Neural crest cell (in vitro differentiated cells): ENCODE measurements at places on chromosomes 2 and 18. TPM values are rescaled to one million over a fixed set of nuclear protein-coding genes. Genes with fewer than 3 reads are reported as not detected.

The CCDC68 gene
- total RNA-seq, result not detected in 2 replicates

- no peak for DNase-seq
Observed at GRCh38 chr2:45285771-45286390, 276.6 kb upstream of the SIX2 start.

DNA sequence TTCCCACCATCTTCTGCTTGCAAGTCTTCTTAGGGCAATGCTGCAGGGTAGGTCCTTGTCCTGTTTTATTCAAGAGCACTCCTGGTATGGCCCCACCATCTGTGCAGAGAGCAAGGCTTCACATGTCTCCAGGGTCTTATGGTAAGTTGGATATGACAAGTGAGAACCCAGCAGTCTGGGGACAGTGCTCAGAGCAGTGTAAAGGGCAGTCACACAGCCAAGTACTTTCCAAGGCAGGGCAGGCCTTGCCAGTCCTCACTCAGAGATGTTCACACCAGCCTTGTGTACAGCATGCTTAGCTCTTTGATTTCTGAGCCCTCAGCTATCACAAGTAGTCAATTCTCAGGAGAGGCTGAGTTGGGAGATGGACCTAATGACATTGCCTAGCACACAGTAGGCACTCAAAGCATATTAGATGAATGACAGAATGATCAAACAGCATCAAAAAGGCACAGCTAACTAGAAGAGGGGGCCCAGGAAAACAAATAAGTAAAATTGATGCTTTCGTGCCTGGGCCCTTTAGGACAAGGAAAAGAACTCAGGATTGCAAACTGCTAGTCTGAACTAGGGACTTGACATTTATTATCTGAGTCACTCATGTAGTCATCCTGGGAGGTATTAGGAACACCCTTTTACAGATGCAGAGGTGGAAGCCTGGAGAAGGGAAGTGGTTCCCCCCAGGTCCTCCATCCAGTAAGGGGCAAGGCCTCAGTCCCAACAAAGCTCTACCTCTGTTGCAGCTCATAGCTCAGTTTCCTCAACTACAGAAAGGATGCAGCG, 86.7 kb upstream of the CTAGE1 start:
- no peak for DNase-seq

GRCh38 chr2:157761520-157761919, 114.6 kb downstream of the ACVR1 start:
- DNase-seq, result no peak

- DNase-seq, result no peak
Observed at GRCh38 chr18:76252880-76253279, 242.2 kb downstream of the ZNF516 start.

- no peak for DNase-seq
Observed at GRCh38 chr2:147490401-147491261, 354.2 kb upstream of the ACVR2A start.

DNA sequence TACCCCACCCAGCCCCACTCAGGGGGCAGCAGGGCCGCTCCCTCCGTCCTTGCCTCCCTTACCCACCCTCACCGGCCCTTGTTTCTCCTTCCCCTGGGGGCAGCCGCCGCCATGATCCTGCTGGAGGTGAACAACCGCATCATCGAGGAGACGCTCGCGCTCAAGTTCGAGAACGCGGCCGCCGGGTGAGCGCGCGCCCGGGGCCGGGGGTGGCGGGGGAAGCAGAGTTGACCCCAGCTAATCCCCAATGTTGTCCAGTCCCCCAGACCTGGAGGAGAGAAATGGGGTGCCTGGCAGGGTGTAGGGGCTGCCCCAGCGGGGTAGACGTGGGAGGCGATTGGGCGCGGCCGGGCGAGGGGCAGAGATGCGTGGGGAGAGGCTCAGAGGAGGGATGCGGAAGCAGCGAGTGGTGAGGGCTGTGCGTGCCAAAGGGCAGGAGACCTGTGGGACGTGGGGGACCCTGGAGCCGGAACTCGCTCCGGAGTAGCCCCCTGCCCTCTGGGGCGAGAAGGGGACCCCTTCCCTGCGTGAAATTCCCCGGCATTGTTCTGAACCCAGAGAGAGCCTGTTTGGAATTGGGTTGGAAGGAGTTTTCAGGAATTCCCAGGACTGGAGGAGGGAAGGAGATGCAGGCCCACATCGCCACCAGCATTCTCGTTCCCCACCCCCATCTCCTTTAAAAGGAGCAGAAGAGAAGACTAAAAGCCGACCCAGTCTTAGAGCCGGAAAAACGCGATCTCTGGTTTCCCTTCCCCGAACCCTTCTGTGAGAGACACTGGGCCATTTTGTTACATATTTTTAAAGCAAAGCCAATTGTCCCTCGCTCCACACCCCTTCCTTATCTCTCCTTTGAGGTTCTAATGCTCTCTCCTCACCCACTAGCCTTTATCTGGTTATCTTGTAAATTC, 625 bp downstream of the ARPC2 start:
- peak; percentile 10 for DNase-seq

GRCh38 chr2:44084850-44085249, 83.8 kb upstream of the PPM1B start:
- DNase-seq, result no peak
